ENCODE measurements at places on chromosomes 16 and 17.

DNA sequence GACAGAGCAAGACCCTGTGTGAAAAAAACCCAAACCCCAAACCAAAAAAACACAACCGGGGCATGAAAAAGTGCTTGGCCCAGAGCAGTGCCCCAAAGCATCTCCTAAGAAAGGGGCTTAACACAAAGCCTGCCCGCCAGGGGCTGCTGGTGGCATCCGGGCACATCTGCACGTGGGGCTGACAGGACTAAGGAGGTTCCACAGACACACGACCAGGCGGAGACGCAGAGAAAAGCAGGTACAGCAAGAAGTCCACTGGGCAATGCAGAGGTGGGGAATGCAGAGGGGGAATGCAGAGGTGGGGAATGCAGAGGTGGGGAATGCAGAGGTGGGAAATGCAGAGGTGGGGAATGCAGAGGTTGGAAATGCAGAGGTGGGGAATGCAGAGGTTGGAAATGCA is 109.2 kb downstream of the ZNF778 start:
- no peak overlapping the region for H3K4me3 ChIP-seq
- DNase-seq, result no peak
- no peak overlapping the region for H3K27ac ChIP-seq
- peaks cover 32% of the 10 kb centered on the region for H3K36me3 ChIP-seq
- peaks cover 78% of the 10 kb centered on the region for H3K4me1 ChIP-seq
- no peaks in the 10 kb centered on the region for H3K27me3 ChIP-seq

GRCh38 chr16:9249534-9249933 is 158.1 kb downstream of the HAPSTR1 start:
- H3K4me1 ChIP-seq, result no peaks in the 10 kb centered on the region
- H3K27me3 ChIP-seq, result no peaks in the 10 kb centered on the region
- H3K4me3 ChIP-seq, result no peak overlapping the region
- no peak for DNase-seq
- H3K27ac ChIP-seq, result no peak overlapping the region
- H3K36me3 ChIP-seq, result no peaks in the 10 kb centered on the region

GRCh38 chr17:48307814-48308411 is 122.1 kb downstream of the SKAP1 start:
- no peaks in the 10 kb centered on the region for H3K27me3 ChIP-seq
- peaks cover 12% of the 10 kb centered on the region for H3K36me3 ChIP-seq
- H3K4me3 ChIP-seq, result no peak overlapping the region
- peaks cover 6% of the 10 kb centered on the region for H3K4me1 ChIP-seq
- no peak overlapping the region for H3K27ac ChIP-seq
- peak; percentile 29 for DNase-seq

- peaks cover 27% of the 10 kb centered on the region for H3K4me1 ChIP-seq
- no peak overlapping the region for H3K4me3 ChIP-seq
- no peak overlapping the region for H3K27ac ChIP-seq
- no peak for DNase-seq
- H3K27me3 ChIP-seq, result peaks cover under 1% of the 10 kb centered on the region
These were observed 4.6 kb downstream of the RAI1 start for GRCh38 chr17:17685775-17686291.

DNA sequence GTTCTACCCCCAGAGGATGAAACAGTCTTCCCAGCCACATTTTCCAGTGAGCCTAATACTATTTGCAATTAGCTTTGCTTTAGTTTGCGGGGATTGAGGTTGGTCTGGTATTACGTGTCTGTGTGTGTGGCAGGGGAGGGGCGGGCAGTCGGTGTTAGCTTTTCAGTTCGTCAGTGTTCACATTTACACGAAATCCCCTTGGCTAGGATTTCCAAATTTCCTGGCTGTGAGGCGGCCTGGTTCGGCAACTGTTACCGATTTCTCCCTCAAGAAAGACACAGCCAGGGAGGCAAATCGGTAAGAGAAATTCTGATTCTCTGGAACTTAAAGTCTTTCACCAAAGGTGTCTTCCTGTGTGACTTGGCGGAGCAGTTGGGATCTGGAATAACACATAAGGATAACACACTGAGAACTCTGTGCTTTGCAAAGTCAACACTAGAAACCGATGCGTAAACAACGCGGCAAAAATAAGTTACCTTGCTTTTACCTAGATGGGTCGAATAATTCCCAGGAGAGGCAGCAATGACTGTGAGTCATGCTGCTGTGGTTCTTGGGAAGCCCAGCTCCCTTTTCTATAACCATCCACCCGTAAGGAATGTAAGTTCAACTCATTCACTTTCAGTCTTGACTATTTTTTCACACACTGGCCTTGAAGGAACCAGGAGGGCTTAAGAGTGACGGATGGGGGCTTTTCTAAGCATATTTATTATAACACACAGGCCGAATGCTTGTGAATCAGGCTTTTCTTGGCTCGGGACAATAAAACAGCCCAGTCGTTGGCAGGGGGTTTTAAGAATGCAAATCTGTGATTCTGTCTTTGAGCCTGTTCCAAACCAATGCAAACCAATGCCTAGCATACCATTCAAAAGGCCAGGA is 24.2 kb downstream of the GPRC5B start:
- H3K27me3 ChIP-seq, result no peaks in the 10 kb centered on the region
- H3K4me3 ChIP-seq, result no peak overlapping the region
- no peak for DNase-seq
- no peaks in the 10 kb centered on the region for H3K4me1 ChIP-seq

GRCh38 chr16:23278031-23278430 is 24.1 kb upstream of the SCNN1B start:
- no peak overlapping the region for H3K4me3 ChIP-seq
- no peak for DNase-seq
- no peak overlapping the region for H3K27ac ChIP-seq

DNA sequence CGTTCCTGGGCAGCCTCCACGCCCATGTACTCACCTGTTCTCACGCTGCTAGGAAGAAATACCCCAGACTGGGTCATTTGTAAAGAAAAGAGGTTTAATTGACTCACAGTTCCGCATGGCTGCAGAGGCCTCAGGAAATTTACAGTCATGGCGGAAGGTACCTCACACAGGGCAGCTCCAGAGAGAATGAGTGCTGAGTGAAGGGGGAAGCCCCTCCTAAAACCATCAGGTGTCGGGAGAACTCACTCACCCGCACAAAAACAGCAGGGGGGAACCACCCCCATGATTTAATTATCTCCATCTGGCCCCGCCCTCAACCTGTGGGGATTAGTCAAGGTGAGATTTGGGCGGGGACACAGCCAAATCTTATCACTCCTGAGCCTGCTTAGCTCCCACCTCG is 18.2 kb downstream of the RAB40C start:
- no peaks in the 10 kb centered on the region for H3K36me3 ChIP-seq
- H3K4me3 ChIP-seq, result no peak overlapping the region

Measured in activated T-helper 2 cell treated with anti-CD3 and anti-CD28 coated beads, Interferon-gamma antibody, Interleukin-2, Interleukin-4, amounts not matched to agents 10 μg/mL and 5 μg/mL and 100 μg/mL, durations not matched to agents 14 hours and 24 hours and 36 hours (primary cell).